ENCODE measurements at places on chromosomes 3 and 15. TPM values are rescaled to one million over a fixed set of nuclear protein-coding genes. Genes with fewer than 3 reads are reported as not detected.

GRCh38 chr15:58770519-58770856 is 614 bp upstream of the MINDY2 start:
- DNase-seq, result no peak

DNA sequence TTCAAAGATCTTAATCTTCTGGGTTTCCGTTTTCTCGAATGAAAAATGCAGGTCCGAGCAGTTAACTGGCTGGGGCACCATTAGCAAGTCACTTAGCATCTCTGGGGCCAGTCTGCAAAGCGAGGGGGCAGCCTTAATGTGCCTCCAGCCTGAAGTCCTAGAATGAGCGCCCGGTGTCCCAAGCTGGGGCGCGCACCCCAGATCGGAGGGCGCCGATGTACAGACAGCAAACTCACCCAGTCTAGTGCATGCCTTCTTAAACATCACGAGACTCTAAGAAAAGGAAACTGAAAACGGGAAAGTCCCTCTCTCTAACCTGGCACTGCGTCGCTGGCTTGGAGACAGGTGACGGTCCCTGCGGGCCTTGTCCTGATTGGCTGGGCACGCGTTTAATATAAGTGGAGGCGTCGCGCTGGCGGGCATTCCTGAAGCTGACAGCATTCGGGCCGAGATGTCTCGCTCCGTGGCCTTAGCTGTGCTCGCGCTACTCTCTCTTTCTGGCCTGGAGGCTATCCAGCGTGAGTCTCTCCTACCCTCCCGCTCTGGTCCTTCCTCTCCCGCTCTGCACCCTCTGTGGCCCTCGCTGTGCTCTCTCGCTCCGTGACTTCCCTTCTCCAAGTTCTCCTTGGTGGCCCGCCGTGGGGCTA is at the start of the genes B2M and PATL2:
Gene B2M (plus strand): TSS at position 422 of the 647 bp plus-strand sequence. CDS start 30 bp downstream, at position 452.
Gene PATL2 (minus strand): TSS at position 228 of the 647 bp plus-strand sequence. CDS start 34,833 bp downstream, outside the sequence.
- peak; percentile 96 for DNase-seq

GRCh38 chr3:13451301-13451673 is 28.8 kb upstream of the HDAC11 start:
- peak; percentile 46 for DNase-seq

- DNase-seq, result no peak
Measured at GRCh38 chr15:59644756-59645155, 12.6 kb downstream of the GTF2A2 start.

- DNase-seq, result no peak
Measured at GRCh38 chr15:34049112-34049511, 10.1 kb upstream of the AVEN start.

- no peak for DNase-seq
Measured at GRCh38 chr3:153614140-153614539, 452.1 kb downstream of the RAP2B start.

GRCh38 chr3:166274351-166275023 is 437.3 kb upstream of the BCHE start:
- DNase-seq, result no peak

Gene CFAP91
- 0.31 TPM for total RNA-seq

Gene MRPL3
- 146 TPM for total RNA-seq

DNA sequence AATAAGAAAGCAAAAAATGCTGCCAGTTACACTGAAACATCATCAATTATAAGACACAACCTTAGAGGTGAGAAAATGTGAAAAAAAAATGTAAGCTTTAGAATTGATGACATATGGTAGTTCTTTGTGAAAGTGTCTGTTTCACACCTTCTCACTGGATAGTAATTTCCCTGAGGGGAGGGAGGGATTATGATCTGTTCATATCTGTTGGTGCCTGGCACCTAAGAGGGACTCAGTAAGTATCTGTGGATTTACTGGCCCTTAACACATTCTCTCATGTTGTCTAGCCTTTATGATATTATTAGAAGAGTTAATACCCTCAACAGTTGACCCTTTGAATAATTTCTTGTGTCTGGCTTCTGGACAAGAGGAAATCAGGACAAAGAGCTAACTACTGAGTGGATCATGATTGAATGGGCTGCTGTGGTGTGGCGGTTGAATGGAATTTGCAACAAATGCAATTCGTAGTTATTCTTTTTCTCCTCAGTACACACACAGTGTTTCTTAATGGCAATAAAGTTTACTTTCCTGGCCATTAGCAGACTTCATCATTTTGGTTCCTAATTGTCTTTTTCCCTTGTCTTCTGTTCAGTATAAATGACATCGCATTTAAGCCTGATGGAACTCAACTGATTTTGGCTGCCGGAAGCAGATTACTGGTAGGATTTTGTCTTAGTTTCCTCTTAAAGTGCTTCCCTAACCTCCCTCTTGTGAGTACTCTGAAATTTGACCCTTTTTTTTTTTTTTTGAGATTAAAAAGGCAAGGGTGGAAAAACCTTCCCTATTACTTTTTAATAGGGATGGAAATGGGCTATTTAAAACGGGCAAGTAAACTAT is 9.5 kb downstream of the IFT122 start:
- DNase-seq, result no peak

Gene CORO2B
- total RNA-seq, result 0.19 TPM

GRCh38 chr3:47365213-47366153 is 15.3 kb upstream of the PTPN23 start:
- no peak for DNase-seq

GRCh38 chr15:47801522-47801921 is 84.2 kb downstream of the SEMA6D start:
- no peak for DNase-seq
